Activated naive CD4-positive, alpha-beta T cell (primary cell): ENCODE measurements at places on chromosomes 2 and 18.

DNA sequence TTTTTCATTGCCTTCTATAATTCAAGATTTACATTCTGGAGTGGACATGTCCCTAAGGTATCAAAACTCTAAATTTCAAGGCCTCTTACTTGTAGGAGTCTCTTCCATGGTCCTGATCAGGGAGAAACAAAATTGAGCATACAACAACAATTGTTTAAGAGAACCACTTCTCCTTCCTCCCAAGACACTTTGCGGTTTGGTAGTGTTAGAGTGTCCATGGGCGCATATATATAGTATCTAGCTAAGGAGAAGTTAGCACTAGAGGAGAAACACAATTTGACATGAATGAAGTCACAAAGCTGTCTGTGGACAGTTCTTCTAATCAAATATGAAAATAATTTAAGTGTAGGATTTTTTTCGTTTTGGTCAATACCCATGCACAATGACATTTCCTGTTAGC is 349.1 kb upstream of the MAP2 start:
- DNase-seq: no peak

DNA sequence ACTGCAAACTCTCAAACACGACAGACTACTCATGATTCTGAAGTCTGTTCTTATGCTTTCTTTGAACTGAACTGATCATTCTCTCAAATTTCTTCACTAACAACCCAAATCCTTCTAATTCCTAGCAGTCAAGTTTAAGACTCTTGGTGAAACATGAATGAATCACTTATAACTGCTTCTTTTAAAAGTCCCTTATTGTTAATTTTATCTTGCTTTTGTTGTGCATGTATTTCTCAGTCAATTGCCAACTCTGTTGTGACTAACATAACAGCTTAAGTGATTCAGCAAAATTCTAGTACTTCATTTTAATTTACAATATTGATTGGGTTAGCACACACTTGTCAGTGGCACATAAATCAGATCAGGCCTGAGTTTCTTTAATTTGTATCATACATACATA is 357.0 kb upstream of the FSIP2 start:
- DNase-seq: no peak

GRCh38 chr2:203798296-203799087 is 69.1 kb upstream of the CTLA4 start:
- DNase-seq: no peak

- DNase-seq: no peak
Observed at GRCh38 chr2:184646593-184646992, 48.3 kb downstream of the ZNF804A start.

DNA sequence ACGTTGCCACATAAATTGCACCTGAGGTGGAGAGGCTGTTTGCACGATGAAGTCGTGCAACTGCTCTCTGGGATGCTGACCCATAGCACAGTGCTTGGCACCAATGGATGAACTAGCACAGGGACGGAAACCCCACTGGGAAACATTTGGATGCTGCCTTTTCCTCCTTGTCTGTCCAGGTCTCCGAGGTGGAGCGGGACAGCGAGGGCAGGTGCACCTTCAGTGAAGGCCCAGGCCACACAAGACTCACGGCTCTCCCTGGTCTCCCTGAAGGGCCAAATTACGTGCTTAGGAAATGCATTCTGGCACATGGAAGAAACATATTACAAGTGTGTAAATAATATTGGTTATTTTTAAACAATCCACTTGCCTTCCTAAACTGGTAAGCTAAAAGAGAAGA is 70.3 kb downstream of the TPO start:
- DNase-seq: no peak

- no peak for DNase-seq
Observed at GRCh38 chr18:22314420-22314819, 103.3 kb downstream of the CTAGE1 start.

- no peak for DNase-seq
Observed at GRCh38 chr2:170887496-170887895, 41.6 kb upstream of the GORASP2 start.

GRCh38 chr2:127576433-127577207 is 41.1 kb downstream of the MYO7B start:
- no peak for DNase-seq

DNA sequence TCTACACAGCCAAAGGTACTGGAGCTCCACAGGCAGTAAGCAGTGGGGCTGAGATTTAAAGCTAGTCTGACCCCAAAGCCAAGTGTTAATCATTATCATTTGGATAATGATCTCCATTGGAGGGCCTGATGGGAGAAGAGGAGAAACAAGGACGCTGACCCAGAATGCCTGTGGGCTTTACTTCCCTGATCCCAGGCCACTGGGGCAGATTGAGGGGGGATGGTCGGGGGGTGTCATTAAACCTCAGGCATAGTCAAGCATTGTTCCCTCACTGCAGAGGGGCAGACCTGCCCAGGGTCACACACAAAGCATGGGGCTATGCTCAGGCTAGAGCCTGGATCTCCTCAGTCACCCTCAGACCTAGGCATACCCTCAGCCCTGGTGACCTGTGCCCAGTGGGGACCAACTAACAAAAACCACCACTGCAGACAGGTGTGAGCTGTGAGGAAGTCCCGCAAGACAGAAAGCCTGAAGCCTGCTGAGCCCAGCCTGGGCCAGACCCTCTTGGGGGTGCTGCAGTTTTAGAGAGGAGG is 53.4 kb downstream of the SDC1 start:
- no peak for DNase-seq

DNA sequence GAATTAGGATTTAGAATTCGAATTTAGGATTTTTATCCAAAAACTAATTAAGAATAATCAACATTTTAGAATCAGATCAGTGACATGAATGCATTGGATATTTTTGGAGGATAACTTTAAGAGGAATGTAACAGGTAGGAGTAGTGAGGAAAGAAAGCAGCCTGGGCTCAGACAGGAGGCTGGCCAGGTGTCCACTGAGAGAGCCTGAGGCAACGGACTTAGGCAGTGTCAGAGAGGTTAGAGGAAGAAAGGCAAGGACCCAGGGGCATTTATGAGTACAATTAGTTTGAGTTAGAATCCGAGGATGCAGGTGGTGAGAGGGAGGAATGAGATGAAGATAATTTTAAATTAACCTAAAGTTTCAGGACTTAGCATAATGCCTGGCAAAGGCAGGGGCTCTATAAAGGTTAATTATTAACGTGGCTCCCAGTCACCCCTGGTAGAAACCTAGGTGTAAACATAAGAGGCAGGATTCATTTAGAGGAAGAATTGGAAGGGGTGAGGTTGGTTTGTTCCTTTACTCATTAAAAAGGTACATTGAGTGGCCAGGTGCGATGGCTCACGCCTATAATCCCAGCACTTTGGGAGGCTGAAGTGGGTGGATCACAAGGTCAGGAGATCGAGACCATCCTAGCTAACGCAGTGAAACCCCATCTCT is 507.1 kb downstream of the TMEM182 start:
- no peak for DNase-seq

- no peak for DNase-seq
Observed at GRCh38 chr2:200966770-200967169, 3.3 kb upstream of the ORC2 start.

DNA sequence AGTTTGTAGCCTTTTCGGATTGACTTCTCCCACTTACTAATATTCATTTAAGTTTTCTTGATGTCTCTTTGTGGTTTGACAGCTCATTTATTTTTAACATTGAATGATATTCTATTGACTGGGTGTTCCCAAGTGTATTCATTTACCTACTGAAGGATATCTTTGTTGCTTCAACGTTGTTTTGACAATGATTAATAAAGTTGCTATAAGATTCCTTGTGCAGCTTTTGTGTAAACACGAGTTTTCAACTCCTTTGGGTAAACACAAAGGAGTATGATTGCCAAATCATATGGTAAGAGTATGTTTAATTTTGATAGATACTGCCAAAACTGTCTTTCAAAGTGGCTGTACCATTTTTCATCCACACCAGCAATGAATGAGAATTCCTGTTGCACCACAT is 1200.9 kb downstream of the DSC3 start:
- DNase-seq: no peak

DNA sequence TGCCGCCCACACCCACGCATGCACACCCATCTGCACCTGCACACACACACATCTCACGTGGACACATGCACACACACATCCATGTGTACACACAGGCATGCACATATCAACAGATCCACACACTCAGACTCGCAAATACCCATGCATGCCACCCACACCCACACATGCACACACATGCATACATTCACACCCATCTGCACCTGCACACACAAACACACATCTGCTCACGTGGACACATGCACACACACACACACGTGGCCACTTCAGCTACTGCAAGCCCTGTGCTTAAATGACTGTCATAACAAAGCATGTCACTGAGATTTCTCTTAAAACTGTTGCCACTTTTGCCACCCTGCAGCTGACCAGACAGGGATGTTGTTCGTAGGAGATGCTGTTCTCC is 186.6 kb downstream of the SNTG2 start:
- no peak for DNase-seq

GRCh38 chr2:162676515-162676914 is 162.1 kb downstream of the KCNH7 start:
- DNase-seq: no peak

DNA sequence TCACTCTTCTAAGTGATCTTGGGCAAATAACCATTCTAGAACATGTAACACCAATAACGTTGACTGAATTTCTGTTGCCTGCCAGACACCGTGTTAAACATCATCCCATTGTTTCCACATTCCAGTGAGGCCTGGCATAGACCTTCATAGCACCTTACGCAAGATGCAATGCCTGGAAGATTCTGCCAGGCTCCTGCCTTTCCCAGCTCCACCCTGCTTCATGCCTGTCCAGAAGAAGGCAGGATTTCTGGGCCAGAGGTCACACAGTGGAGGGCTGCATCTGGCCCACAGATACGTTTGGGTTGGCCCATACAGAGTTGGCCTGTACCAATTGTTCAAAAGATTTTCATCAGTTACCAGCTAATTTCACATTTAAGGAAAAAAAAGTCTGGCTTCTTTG is 46.3 kb downstream of the EN1 start:
- DNase-seq: no peak

DNA sequence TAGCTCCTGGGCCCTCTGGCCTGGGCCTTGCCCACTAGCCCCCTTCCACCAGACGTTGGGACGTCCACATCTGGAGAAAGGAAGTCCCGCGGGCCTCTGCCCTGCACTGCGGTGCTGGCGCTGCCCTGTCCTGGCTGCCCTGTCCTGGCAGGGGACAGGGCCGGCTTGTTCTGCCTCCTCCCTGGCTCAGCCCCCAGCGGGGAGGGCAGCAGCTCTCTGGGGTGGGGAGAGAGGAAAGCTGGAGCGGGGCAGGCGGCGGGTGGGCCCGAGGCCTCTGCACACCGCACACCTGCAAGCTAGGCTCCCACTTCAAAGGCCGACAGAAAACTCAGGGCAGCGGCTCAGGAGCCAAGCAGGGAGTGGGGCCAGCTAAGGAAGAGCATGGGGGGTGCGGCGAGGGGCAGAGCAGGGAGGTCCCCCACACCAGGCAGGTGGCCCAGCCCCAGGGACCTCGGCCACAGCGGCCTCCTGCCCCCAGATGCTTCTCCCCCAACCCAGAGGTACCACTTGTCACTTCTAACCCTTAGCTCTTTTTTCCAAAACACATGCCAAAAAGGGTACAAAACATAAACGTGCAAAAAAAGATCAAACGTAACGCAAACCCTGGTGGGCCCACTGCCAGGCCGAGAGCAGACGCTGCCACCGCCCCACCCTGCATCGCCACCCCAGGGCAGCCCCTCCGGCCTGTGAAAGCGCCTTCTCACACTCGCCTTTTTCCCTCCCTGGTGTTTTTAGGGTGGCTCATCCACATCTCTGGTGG is 13.5 kb downstream of the SNED1 start:
- no peak for DNase-seq

DNA sequence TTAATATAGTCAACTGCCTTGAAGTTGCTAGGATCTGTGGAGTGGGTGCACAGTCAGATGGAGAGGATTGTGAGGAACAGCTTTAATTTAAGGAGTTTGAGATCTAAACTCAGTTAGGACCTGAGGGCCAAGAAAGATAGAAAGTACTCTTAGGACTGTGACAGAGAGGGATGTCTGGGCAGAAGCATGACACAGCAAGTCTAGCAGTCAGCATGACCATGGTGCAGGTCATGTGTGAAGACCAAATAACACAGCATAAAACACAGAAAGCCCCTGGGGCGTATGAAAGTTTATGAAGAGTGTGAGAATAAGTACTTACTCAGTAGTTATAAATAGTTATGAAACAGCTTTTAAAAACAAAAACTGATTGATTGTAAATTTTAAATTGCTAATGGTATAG is 107.2 kb downstream of the GALNT1 start:
- no peak for DNase-seq

- DNase-seq: no peak
Observed at GRCh38 chr2:120299004-120299403, 46.4 kb downstream of the RALB start.

DNA sequence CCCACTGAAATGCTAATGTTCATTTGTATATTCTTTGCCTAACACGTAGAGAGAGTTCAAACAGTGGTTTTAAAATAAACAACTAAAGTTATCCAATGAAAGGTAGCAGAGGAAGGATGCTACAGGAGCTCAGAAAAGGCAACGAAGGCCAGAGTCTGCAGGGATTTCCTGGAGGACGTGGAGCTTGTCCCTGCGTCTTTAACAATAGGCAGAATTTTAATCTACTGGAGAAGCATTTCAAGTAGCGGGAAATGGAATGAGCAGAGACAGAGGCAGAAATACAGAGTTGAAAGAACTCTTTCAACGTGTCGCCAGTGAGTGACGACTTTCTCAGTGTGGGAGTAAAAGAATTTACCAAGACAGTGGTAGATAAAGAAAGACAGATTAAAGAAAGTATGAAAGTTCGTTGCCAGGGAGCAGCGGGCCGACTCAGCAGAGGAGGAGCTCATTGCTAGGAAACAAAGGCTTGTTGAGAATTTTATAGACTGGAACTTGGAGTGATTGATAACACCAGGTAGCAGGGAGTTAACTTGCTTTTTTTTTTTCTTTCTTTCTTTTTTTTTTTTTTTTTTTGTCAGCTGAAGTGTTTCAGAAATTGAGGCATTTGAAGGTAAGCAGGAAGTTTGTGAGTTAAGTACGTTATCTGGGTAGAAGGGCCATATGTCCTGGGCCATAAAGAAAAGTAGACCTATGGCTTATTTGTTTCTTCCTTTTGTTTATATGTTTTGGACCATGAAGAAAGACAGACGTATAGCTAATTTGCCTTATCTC is 625 bp upstream of the NBAS start:
- no peak for DNase-seq

- no peak for DNase-seq
Observed at GRCh38 chr2:109721135-109721534, 73.0 kb upstream of the RGPD5 start.

- no peak for DNase-seq
Observed at GRCh38 chr2:142967060-142967459, 89.6 kb downstream of the KYNU start.
